AG09309 (cell line): ENCODE measurements at places on chromosomes 3 and 15.

DNA sequence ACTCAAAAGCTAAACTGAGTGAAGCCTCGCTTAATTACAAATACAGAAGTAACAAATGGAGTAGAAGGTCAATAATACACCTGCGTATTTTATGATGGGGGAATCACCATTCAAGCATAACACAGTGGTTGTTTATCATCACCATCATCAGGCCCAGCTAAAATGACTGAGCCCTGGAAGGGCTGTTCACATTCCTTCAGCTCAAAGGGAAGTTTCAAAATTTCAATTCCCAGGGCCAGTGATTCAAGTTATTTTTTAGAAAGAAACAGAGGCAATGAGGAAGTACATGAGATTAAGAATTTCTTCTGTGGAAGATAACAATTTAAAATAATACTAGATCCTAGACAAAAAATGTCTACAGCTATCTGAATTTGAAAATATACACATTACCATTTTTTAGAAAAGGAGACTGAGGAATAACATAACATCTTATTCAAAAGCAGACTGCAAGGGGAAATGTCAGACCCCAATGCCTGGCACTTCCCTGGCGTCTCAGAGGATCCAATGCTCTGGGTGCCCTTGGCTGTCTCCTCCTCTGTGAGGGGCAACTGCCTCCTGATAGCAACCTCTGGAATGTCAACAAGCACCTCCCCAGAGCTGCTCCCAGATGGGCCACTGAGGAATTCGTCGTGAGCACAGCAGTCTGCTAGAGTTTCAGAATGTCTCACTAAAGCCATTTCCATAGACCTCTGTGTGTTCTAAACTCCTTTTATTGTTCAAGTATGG lies 22.8 kb downstream of the EHD4 start:
- DNase-seq, result no peak

DNA sequence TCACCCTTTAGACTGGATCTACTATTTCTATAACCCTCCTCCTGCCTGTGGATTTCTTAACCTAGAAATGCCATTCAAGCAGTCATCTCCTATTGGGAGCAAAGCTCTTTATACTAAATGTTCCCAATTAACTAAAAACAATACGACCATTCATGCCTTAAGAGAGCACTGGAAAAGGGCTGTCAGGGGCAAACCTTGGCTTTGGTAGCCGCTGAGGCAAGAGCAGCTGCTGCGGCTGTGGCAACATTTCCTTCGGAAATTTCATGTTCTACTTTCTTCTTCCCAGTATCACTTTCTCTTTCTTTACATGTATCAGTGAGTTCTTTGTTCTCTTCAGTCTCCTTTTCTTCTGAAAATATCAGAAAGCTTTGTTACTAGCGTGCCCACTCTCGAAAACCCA lies 56.3 kb upstream of the CSPG5 start:
- DNase-seq, result no peak

DNA sequence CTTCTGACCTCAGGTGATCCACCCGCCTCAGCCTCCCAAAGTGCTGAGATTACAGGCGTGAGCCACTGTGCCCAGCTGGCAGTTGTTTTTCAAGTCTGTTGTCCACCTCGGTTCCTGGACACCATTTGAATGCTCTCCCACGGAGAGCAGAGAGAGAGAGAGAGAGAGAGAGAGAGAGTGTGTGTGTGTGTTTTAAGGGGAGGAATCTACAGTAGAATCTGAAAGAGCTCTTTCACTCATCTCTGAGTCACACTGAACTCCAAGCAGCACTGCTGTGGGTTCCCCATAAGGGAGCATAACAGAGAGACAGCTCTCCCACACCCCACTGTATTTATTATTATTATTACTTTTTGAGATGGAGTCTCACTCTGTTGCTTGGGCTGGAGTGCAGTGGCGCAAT lies 156.6 kb downstream of the RPLP1 start:
- DNase-seq, result peak; percentile 33

- no peak for DNase-seq
Observed at GRCh38 chr3:128327606-128328031, 139.1 kb downstream of the DNAJB8 start.

DNA sequence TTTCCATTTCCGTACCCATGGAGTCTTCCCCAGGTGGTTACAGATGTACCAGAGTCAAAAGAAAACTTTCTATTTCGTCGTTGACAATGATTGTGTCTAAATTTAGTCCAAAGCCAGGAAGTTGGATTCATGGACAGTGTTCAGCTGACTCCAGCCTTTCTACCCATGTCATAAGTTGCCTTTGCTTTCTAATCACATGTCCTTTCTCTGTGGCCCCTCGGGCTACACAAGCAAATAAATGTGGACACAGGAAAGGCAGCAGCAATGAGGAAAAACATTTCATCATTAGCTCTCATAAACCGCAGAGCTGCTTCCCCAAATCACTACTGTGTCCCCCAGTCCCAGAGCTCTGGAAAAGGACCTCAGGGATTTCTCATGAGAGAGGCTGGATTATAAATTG lies 82.0 kb downstream of the USF3 start:
- DNase-seq, result no peak

DNA sequence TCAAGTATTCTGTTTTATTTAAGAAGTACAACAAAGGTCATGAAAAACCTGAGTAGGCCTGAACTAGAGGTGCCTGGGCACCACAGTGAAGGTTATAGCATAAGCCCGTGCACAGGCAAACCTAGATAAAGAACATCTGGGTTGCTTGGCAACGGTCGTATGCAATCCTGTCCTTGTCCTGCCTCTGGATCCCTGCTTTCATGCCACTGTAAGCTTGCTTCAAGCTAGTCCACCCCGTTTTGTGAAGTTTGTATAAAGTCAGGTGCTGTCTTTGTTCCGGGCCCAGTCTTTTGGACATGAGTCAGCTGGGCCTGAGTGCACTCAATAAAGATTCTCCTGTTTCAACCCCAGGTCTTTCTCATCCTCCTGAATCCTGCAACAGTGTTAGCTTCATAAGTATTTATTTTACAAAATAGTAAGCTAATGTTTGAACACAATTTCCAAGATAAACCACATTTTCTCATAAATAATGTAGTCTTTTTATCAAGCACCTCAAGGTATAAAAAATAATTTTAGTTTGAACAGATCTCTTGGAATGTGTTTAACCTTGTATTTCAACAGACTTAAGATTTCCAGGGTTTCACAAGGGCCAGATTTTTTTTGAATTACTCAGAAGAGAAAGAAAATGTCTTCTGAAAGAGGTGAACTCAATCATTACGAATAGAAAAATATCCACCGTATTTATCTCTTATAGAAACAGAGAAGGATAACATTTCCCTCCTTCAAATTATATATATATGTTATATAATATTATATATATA lies 14.3 kb upstream of the SLC9C1 start:
- no peak for DNase-seq

DNA sequence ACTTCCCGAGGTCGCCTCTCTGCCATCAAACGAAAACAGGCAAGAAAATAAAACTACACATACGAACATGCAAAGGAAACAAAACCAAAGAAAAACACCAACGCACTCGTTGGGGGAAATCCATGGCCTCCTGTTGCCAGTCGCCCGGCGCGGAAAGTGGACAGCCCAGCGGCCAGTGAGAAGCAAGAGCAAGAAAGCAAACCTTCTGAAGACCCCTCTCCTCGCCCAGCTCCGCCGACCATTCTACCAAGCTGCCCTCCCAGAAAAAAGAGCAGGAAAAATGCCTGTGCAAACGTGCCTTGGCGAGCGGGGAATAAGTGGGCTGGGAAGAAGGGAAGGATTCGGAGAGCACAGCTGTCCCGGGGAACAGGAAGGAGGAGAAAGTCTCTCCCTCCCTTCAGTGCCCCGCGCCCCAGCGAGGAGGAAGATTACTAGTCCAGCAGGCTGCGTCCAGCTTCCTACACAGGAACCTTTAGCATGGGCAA lies 802 bp upstream of the NECTIN3 start:
- DNase-seq, result no peak

DNA sequence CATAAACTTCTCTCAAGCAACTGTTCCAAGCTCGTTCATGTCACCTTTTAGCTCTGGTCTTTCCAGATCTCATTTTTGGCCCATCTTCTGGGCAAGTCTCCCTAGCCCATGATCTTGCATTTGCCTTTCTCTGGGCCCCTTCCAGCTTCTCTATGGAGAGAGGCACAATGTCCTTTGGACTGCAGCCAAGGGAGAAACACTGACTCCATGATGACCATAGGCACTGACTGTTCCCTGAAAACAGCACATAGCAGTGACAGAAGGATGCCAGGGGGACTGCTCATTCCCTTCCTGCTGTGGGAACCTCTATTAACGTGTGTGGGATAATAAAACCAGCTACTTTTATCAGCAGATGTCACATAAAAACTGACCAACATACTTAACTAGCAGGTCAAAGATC lies 60.3 kb downstream of the STRIT1 start:
- peak; percentile 90 for DNase-seq

- DNase-seq, result peak; percentile 85
Observed at GRCh38 chr15:99486371-99487336, 79.1 kb upstream of the MEF2A start.

- no peak for DNase-seq
Observed at GRCh38 chr3:38120693-38121450, 16.1 kb downstream of the ACAA1 start.

DNA sequence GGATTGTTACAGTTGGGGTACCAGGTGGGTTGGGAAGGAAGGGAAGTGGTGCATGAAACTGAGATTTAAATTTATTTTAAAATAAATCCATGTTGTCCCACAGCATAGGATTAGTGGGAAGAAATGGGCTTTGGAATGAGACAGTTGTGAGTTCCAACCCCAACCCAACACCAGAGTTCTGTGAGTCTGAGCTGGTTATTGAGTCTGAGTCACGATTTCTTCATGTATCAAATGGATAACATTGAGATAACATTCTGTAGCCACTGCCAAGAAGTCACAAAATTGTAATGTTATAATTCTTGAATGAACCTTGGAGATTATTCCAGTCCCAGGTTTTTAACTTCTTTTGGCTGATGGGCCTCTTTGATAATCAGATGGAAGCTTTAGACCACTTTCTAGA lies 13.7 kb downstream of the IFT122 start:
- no peak for DNase-seq

DNA sequence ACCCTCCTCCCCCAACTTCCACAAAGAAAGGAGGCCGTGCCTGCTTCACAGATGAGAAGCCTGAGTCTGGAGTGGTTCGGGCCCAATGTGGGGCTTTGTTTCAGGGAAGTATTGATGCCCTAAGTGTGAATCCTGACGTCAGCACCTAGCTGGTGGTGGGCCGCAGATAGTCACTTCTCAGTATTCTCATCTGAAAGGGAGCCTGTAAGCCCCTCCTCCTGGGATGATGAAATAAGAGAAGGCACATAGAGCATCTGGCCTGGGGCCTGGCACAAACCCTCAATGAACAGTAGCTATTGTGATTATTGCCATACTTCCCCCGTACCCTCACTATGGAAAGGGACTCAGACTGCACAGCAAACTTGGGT lies 24.8 kb downstream of the LINGO1 start:
- DNase-seq, result no peak

DNA sequence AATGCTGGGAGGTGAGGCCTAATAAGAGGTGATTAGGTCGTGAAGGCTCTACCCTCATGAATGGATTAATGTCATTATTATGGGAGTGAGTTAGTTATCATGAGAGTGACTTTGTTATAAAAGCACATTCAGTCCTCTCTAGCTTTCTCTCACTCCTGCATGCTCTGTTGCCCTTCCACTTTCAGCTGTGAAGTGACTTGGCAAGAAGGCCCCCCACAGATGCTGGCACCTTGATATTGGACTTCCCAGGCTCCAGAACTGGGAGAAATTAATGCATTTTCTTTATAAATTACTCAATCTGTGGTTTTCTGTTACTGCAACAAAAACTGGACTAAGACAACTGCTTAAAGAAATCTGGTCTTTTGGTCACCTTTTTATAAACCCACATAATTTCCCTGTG lies 144.3 kb downstream of the FBN1 start:
- no peak for DNase-seq

GRCh38 chr3:62724503-62724902 lies 150.7 kb downstream of the CADPS start:
- no peak for DNase-seq

DNA sequence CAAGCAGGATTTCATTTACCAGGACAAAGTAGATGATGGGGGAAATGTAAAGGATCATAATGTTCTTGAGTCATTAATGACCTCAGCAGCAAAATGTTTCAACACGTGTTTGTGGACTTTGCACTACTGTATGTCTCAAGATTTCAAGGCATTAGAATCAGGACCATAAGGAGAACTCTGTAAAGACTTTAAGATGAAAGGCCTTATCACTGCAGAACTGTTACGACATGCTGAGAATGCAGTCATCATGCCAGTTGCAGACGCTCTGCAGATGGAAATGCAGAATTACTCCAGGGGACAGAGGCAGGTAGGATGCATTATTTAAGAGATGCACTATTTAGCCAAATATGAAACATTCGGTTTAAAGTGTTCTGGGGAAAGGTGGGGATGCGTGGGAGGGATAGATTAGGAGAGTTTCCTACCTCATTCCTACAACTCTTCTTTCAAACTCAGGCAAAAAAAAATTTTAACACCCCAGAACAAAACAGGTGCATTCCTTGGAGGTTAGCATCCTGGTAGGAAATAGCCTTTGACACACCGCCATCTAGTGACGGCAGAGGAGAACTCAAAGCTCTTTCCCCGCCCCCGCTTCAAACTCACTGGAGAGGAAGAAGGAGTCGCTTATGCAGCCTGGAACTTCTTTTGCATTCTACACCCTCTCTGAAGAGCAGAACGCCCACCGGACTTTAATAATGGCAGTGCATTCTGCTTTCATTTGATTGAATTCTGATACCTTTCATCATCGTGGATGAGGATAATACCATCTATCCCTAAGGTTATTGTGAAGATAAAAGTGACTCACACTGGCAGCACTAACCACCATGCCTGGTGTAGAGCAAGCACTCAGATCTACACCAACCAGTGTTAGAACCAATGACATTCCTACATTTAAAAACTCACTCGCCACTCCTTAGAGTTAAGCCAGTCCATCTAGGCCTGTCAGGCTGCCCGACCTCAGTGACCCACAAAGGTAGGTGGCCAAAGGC lies 43.1 kb upstream of the TOPAZ1 start:
- peak; percentile 21 for DNase-seq

DNA sequence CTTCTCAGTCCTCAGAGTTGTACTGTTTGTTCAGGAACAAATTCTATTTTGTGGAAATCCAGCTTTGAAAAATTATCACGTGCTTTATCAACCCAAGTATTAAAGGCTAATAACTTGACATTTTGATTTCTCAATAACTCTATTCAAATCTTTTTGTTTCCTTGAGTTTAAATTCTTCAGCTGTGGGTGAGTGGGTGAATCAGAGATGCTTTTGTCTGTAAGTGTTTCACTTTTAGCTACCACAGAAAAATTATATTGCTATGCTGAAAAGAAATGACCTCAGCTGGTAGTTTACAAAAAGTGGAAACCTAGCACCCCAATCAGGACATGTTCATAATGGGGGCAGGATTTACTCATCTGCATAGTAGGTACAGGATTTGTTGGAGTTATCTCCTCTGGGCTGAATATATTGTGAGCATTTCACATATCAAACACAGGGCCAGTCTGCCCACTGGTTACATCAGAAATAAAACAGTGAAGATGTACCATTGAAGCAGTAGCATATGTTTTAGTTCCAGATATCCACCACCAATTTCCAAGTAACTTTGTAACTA lies 30.5 kb downstream of the MINDY4B start:
- DNase-seq, result no peak
